ENCODE measurements at places on chromosomes 4 and X.
A peak's percentile ranks its signal among the peaks of the same experiment; 100 is the strongest.

DNA sequence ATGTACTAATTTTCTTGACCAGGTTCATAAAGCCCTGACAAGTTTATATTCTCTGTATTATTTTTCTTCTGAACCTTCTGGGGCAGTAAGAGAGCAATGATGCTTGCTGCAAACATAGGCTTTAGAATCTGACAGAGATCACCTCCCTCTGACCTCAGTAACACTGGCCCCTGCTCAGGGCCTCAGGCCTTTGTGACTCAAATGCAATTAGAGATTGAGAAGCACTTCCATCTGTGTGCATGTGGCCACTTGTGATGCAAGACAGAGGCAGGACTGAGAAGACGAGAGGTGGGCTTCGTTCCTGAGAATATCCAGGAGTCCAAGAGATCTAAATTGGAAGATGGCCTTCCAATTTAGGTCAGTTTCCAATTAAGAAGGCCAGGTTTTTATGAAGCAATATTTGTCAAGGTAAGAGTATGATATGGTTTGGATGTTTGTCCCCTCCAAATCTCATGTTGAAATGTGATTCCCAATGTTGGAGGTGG lies 82.8 kb upstream of the VEGFC start:
- DNase-seq: no peak

DNA sequence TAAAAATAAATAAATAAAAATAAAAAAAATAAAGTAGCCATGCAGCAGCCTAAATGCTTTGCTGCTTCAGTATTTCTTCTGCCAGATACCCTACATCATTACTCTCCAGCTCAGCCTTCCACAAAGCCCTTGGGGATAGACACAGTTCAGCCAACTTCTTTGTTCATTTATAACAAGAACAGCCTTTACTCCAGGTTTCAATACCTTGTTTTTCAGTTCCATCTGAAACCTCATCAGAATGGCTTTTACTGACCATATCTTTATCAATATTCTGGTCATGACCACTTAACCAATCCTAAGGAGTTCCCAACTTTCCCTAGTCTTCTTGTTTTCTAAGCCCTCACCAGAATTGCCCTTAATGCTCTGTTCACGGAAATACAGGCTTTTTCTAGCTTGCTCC lies 128.3 kb upstream of the MED14 start:
- DNase-seq: no peak

GRCh38 chr4:180925805-180926204 lies 1317.4 kb upstream of the TENM3 start:
- DNase-seq: no peak

DNA sequence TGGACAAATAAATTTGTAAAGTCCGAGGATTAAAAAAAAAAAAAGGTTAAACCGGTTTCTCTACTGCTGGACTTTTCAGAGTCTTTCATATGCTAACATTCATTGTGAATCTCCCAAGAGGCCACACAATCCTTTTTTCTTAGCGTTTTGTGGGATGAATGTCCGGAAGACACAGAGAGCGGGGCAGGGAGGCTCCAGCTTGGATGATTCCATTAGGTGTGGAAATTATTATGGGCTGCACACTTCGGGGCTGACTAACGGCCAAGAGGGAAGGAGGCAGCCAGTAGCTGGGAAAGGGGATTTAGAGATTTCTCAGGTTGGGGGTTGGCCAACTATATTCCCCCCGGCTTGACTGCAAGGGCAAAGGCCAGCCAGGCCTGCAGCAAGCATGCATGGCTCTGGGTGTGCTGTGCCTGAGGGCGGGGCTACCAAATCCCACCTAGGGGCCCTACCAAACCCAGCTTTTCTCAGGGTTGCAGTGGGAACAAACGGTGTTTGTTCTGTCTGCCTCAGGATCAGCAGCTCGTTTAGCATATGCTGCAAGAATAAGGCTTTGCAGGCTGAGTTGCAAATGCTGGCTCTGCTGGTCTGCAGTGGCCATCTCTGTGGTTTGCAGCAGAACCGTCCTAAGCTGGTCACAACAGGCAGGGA lies 28.6 kb downstream of the NYX start:
- DNase-seq: no peak

DNA sequence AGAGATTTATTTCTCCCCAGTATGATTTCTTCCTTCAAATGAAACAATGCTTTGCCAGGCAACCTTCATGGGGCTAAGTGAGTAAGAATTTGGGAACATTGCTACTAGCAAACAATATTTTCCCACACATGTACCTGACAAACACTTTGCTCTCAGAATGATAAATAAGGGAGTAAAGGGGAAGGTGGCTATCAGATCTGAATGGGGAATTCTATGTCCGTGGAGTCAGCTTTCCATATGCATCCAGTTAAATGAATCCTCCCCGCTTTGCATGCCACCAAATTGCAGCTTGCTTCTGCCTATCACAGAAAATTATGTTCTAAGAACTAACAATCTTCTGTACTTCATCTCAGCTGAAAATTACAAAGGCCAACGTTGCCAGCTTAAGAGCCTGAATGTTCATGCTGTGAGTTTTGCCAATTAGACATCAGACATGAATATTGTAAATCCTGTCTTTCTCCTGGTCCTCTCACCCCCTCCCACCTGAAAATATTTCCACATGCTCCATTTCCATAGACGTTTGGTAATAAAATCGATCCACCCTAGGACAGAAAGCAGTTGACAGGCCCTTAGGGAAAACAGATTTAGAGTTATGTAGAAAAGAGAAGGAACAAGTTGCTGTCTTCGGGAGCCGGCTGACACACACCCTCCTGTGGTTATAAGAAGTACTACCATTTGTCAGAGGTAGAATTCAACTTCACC lies 6.3 kb downstream of the MEPE start:
- DNase-seq: no peak

DNA sequence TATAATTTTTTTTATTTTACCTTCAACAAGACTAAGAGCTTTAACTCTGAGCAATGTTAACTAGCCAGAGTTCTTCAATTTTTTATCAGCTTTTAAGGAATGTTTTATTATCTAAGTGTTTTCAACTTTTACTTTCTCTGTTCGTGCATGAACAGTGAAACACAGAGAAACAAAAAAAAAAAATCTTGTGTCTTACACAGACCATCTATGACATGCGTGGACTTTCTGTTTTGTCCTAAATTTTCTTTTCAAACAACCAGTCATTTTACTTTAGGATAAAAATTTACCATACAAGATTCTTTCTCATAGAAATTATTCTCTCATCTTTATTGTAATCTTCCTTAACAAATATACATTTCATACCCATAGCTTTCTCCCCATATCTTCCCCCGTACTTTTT lies 731.9 kb upstream of the PCDH10 start:
- no peak for DNase-seq

GRCh38 chr4:100369871-100370270 lies 148.0 kb downstream of the EMCN start:
- no peak for DNase-seq

GRCh38 chr4:148041606-148042329 lies 309.9 kb downstream of the ARHGAP10 start:
- DNase-seq: no peak

GRCh38 chr4:87005690-87006425 lies 71.0 kb downstream of the AFF1 start:
- DNase-seq: no peak

DNA sequence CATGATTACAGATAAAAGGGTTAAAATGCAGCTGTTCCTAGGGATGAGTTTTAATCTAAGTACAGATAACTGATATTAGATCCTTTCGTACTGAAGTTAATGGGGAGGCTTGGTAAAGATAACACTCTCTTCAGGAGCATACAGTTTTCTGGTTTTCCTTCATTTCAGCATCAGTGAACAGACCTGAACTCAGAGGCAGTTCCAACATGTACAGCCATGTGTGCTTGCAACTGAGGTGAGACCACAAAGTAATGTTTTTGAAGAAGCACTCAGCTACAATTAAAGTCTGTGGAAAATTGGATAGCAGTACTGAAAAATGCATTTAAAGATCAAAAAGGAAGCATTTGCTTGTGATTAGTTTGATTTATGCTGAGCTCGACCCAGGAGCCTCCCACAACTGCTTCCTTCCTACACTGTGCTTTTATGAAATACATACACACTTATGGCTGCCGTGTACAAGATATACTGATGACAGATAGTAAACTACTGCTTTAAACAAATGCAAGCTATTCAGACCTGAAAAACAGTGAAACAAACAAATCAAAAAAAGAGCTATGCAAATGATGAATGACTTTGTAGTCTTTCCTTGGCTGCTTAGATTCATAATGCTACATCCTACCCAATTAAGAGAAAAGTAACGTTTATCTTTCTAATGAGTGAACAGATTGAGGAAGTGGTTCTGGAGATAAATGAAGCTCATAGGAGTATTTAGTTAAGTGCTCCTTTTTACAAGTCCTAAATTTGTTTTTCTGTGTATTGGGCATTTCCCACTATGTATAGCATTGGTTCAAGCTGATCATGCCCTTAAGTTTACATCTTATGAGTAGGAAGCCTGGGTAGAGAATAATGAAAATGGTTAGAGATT lies 68.4 kb downstream of the PDLIM5 start:
- no peak for DNase-seq

DNA sequence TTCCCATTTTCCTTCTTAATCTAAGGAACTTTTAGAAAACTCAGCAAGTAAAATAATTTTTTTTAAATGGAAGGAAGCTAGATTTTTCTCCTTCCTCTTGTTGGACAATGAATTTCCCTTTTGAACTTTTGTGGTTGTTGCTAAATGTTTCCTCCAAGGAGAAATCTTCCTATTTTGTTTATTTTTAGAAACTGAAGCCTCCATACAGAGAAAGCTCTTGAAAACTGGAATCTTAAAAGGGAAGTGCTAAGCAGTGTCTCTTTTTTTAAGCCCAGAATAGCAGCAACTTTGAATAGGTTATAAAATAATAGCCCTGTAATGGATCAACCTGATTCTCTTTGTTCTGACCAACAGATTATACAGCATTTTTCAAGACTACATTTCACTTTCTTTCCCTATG lies 15.1 kb upstream of the DCLK2 start:
- no peak for DNase-seq

DNA sequence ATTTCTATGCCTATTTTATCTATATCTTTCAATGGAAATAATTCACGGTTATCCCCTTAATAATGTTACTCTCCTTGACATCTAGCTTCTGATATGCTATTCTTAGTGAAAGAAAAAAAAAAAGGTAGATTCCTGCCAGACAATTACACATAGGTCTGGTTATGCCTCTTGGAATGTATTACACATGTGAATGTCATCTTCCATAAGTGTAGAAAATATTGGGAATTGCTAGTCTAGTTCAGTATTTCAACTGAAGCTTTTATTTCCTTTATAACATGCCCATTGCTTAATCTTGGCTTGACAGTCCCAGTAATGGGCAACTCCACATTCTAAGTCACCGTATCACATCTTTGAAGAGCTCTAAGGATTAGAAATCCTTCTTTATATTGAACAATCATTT lies 25.4 kb upstream of the PPP1R2C start:
- DNase-seq: no peak

- no peak for DNase-seq
Measured at GRCh38 chr4:144647095-144647561, 1.2 kb downstream of the HHIP start.

DNA sequence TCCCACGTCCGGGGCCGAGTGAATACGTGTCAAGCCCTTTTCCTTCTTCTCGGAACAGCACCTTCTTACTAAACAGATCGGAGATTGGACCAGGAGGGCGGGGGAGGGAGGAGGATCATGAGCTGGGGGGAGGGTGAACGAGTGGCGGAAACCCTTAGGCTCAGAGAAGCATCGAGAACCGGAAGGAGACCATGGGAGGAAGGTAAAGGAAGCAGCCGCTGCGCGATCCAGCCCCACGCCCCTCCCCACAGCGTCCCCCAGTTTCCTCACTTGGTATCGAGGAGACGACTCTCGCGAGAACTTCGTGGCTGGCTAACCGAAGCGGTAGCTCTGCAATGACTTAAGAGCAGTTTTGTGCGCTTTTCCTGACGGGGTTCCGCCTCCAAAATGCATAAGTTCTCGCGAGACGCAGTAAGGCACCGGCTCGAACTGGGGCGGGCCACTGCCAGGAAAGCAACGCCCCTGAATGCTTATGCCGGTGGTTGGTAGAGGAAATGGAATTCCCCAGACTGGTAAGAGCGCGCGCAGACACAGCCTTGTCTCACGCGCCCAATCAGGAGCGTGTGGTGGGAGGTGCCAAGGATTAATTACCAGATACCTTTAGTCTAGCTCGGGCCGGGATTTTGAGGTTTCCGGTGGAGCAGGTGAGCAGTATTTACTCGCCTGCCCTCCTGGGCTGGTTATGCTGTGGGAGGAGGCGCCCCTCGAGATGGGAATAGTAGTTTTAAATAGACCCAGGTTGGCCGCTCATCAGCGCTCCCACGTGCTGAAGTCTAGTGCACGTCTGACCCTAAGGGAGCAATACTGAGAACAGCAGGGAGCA lies 534 bp upstream of the UBE2D3 start:
- DNase-seq: peak; percentile 80

GRCh38 chr4:77126809-77127208 lies 30.2 kb upstream of the CCNG2 start:
- no peak for DNase-seq

GRCh38 chrX:143674926-143675325 lies 39.0 kb upstream of the SLITRK4 start:
- DNase-seq: no peak

DNA sequence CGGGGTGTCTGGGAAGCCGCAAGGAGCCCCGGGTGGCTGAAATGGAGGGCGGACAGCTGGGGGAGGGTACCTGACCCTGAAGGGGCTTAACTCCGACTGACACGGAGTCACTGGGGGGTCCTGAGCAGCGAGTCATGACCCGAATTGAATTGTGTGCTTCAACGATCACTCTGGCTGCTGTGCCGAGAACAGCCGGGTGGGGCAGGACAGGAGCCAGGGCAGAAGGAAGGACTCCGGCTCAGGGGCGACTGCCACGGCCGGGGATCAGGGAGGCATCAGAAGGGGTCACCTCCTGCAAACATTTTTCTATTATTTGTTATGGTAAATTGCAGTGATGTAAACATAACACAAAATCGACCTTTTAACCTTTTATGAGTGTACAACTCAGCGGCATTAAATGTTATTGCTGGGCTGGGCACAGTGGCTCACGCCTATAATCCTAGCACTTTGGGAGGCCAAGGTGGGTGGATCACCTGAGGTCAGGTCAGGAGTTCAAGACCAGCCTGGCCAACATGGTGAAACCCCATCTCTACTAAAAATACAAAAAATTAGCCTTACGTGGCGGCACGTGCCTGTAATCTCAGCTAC lies 21.6 kb downstream of the ZFYVE28 start:
- DNase-seq: no peak

DNA sequence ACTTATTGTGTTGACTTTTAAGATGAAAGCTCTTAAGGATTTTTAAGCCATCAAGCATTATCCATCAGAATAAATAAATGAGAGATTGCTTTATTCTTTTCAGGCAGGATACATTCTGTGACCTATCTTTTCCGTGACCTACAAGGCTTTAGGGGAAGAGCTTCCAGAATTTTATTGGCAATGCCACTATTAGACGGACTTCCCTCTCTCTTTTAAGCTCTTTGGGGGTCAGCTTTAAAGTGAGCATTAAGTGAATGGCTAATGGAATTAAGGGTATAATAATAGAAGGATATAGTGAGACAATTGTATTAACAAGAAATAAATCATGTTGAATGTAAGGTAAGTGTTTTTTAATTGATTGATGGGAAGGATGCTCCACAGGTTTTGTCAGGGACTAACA lies 273.7 kb downstream of the GPAT3 start:
- no peak for DNase-seq

GRCh38 chrX:12936947-12937346 lies 30.5 kb downstream of the TLR8 start:
- DNase-seq: no peak

- no peak for DNase-seq
Measured at GRCh38 chr4:8938623-8939022, 67.0 kb upstream of the HMX1 start.

GRCh38 chrX:107559506-107559905 lies 68.8 kb upstream of the PRPS1 start:
- DNase-seq: no peak

GRCh38 chr4:25535278-25535677 lies 120.4 kb upstream of the SLC34A2 start:
- DNase-seq: no peak

Measured in cortex of kidney (tissue), 1 donor.